ENCODE measurements at places on chromosomes 3 and 15.
A peak's percentile ranks its signal among the peaks of the same experiment; 100 is the strongest.

DNA sequence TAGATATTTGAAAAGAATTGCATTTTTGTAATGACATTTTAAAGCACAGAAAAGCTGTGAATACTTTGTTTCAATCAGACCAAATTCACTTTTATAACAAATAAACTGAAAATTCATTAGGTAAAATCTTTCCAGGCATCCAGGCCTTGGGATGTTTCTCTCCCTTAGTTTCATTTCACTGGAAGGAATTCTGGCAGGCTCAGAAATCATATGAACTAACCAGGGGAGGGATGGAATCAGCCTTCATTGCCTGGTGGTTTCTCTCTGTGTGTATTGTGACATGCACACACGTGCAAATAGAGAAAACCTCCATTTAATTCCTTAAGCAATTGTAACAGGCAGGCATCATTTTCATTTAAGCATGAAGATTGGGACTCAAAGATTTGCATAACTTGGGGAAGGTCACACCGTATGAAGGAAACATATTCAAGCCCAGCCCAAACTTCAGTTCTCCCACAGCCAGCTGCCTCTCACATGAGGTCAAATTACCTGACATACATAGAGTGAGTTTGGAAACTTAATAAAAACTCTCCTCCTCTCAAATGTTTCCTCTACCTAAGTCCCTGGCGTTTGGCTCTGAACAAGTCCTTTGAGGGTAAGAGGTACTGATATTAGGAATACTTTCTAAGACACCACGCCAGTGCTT, 376.1 kb upstream of the MCTP2 start:
- DNase-seq = no peak

- peak; percentile 15 for DNase-seq
Measured at GRCh38 chr3:153640689-153641665, 479.0 kb downstream of the RAP2B start.

- no peak for DNase-seq
Measured at GRCh38 chr3:192915304-192915703, 2.4 kb downstream of the MB21D2 start.

- DNase-seq = no peak
Measured at GRCh38 chr3:7421065-7421464, 560.1 kb downstream of the GRM7 start.

DNA sequence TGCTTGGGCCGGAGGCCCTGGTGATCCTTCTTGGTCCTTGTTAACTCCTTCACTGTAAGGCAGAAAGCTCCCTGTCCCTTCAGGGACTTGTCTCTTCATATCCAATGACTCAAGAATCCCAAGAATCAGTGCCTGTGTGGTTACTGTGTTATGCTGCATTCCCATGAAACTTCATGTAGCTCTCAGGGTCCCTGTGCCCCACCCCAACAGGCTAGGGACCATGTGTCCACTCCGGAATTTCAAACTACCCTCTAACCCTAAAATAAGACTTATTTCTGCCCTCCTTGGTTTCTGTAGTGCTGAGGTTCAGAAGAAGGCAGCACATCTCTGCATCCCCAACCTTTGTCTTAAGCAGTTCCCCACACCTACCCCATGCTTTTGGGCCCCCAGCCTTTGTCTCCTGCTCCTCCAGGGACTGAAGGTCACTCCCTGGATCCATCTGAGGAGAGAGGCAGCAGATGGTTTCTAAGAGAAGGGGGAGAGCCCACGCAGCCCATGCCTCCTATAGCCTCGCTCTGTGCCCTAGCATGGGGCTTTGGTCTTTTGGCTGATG, 531 bp upstream of the MAP1A start:
- no peak for DNase-seq

DNA sequence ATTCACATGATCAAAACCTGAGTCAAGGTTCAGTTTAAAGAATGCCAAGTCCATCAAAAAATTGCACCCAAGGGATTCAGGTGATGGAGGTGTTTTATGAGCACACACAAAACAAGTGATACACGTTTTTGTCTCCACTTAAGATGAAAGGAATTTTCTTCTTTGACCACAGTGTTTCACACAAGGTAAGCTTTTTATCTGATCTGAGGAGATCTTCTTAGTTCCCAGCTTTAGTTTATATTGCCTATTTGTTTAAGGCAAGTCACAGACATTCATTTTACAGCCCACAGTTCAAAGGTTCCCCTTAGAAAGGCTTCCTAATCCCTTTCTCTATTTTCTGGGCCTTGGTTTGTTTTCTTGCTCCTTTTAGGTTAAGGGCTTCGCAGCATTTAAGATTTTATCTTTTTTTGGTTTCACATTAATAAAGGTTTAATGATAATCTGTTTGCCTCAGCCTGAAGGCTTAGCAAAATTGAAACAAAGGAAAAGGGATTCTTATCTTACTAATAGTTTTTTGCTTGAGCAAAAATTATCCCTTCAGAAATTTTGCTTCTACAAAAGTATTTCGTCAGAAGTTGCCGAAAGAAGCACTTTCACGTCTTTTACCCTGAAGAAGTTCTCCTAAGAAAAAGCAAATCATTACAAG, 420.5 kb upstream of the NAALADL2 start:
- DNase-seq = no peak

DNA sequence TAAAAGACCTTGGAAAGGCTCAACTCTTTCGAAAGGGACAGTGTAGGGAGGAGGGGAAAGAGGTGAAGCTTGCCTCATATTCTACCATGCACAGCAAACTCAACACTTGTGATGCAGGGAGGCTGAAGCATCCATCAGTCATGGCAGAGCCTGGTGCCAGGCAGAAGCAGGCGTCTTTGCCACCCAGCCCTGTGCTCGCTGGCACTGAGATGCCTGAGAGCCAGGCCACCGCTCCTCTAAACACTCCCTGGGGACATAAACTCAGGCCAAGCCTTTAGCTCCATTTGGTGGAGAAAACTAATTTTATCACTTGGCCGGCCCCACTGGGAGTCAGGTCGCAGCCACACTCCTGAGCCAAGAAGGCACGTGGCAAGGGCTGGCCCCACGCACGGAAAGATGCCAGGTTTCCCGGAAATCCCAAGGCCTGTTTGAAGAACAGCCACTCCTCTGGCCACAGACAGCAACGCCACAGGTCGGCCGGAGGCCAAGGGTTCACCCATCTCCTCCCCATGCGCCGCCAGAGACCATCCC, 30.7 kb downstream of the XXYLT1 start:
- no peak for DNase-seq

GRCh38 chr3:180416111-180416594, 185.8 kb upstream of the TTC14 start:
- no peak for DNase-seq

GRCh38 chr3:120477781-120478180, 27.0 kb upstream of the FSTL1 start:
- no peak for DNase-seq

- DNase-seq = no peak
Measured at GRCh38 chr3:100105501-100105900, 8.8 kb downstream of the FILIP1L start.

GRCh38 chr15:87916208-87916607, 340.3 kb downstream of the NTRK3 start:
- no peak for DNase-seq

DNA sequence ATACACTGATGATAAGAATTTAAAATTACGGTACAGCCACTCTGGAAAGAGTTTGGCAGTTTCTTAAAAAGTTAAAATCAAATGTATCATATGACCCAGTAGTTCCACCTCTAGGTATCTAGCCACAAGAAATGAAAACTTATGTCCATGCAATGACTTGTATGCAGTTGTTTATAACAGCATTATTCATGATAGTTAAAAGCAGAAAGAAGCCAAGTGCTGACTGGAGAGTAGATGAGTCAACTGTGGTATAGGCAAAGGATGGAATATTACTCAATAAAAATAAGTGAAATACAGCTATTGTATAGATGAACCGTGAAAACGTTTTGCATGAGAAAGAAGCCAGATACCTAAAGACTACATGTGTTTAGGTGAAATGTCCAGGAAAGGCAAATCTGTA, 14.8 kb downstream of the GPR87 start:
- no peak for DNase-seq

DNA sequence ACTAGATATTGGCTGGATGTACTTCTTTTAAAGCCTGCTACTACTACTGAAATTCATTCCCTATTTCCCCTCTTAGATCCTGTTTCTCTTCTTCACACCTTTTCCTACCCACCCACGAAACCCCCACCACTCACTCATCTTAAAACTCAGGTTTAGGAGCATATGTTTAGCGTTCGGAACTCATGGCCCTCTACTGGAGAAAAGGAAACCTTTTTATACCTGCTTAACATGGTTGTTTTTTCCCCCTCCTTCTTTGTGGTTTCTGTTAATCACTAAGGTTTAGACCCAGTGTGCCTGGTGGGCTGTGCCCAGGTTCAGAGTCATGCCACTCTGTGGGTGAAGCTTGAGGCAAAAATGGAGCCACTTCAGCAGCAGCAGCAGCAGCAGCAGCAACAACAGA, 2.6 kb downstream of the ARID3B start:
- no peak for DNase-seq

DNA sequence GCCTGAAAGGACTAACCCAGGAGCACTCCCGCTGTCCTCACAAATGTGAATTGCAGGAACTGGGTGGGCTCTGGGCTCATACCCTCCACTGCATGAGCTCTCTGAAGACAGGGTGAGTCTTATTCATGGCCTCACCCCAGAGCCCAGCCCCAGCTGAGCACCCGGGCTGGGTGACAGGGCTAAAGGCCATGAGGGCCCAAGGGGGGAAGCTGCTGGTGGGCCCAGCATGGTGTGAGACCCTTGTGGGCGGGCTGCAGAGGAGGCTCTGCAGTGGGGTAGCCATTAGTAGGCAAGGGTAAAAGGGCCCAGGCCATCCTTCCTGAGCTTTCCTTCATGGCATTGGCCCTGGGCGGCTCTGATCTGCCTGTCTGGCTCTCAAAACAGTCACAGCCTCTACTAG, 30.3 kb downstream of the SRPRB start:
- DNase-seq = no peak

GRCh38 chr3:86880066-86880465, 110.9 kb downstream of the VGLL3 start:
- DNase-seq = no peak

DNA sequence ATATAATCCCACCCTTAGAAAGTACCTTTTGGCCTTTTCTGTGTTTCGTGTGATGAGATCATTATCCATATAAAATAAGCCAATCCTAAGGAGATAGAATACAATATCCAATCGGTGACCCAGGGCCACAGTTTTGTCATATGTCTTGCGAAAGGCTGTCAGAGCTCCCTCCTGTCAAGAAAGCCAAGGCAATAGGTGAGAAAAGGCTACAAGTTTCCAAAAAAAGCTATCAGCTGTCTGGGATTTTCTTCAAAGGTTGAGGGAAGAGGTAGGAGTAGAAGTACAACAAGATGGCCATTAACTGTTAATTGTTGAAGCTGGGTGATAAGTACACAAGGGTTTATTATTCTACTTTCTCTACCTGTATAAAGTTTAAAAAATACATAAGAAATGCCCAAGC, 4.0 kb downstream of the PSMD6 start:
- no peak for DNase-seq
